ENCODE measurements at places on chromosomes 7 and 10. TPM values are rescaled to one million over a fixed set of nuclear protein-coding genes. Genes with fewer than 3 reads are reported as not detected.
A peak's percentile ranks its signal among the peaks of the same experiment; 100 is the strongest.

Gene MYL7
- not detected for total RNA-seq

GRCh38 chr7:90607196-90607595, 11.1 kb downstream of the CDK14 start:
- DNase-seq, result no peak
- peaks cover 14% of the 10 kb centered on the region for H3K4me1 ChIP-seq
- H3K27ac ChIP-seq, result no peak overlapping the region
- no peak overlapping the region for H3K4me3 ChIP-seq
- H3K36me3 ChIP-seq, result no peaks in the 10 kb centered on the region

- no peak overlapping the region for H3K4me3 ChIP-seq
- no peak overlapping the region for H3K27ac ChIP-seq
- H3K4me1 ChIP-seq, result no peaks in the 10 kb centered on the region
- H3K36me3 ChIP-seq, result no peaks in the 10 kb centered on the region
These were observed 249.0 kb upstream of the PPP2R2D start for GRCh38 chr10:131651674-131652437.

DNA sequence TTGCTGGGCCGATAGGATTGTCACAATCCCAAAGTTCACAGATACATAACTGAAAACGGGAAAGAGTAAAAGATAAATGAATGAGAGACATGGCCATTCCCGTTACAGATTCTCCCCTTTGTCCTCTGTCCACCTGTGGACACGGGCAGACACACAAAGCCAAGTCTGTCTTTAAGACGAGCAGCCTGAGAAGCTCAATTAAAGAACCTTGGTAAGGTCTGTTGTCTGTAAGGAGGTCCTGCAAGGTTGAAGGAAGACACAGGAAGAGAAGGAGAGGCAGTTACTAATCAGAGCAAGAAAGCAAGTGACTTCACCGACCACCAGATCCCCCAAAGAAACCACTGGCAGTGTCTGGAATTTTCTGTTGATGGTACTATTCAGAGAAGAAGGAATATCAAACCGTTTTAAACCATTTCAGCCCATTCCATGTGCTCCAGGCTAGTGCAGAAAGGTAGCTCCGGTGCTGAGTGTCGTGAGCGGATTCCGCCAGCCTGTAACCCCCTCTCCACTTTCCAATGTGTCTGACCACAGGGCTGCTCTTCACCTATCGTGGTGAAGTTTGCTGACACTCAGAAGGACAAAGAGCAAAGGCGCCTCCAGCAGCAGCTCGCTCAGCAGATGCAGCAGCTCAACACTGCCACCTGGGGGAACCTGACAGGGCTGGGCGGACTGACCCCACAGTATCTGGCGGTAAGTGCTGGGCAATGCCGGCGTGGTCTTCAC, 252.6 kb downstream of the CELF2 start:
- H3K36me3 ChIP-seq, result peaks cover 51% of the 10 kb centered on the region
- H3K27me3 ChIP-seq, result no peaks in the 10 kb centered on the region
- H3K27ac ChIP-seq, result no peak overlapping the region
- H3K4me3 ChIP-seq, result no peak overlapping the region
- peak; percentile 68 for DNase-seq
- no peaks in the 10 kb centered on the region for H3K4me1 ChIP-seq

DNA sequence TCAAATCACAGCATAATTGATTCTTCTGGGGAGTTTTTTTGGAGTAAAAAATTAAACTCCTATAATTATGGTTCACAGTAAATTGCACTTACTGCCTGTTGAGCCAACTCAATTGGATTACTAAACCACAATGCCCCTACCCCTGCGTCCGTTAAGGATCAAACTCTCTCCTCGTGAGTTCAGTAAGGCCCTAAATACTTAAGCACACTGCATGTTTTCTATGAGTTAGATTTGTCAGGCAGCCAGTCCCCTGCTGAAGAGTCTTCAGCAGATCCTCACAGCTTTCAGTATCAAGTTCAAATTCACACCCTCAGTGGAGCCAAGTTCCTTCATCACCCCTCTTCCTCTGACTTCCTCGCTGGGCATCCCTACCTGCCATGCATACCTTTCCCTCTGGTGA, 275.0 kb upstream of the BMPER start:
- no peaks in the 10 kb centered on the region for H3K36me3 ChIP-seq
- H3K27ac ChIP-seq, result no peak overlapping the region
- H3K4me1 ChIP-seq, result no peaks in the 10 kb centered on the region
- no peak for DNase-seq
- H3K27me3 ChIP-seq, result no peaks in the 10 kb centered on the region

DNA sequence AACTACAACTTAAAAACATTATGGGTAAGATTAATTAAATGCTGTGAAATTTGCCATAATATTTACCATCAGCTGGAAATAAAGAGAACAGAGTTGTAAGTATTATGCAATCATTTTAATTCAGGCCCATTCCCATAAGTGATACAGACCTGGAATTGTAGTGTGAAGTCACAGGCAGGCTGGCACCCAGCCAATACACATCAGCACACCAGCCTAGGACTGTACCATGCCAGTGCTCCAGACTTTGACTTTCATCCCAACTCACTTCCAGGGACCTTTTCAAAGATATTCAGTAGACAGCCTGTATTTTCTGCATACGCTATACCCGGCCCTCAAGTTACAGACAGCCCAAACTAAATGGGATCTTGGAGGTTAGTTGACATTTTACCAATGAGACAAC, 143.3 kb downstream of the TES start:
- H3K4me1 ChIP-seq, result peaks cover 28% of the 10 kb centered on the region
- peak overlapping the region; percentile 75 for H3K27ac ChIP-seq
- H3K4me3 ChIP-seq, result no peak overlapping the region
- no peaks in the 10 kb centered on the region for H3K27me3 ChIP-seq

All from psoas muscle (tissue), 8 donors.